ENCODE measurements at places on chromosomes 3 and 15.
A peak's percentile ranks its signal among the peaks of the same experiment; 100 is the strongest.

DNA sequence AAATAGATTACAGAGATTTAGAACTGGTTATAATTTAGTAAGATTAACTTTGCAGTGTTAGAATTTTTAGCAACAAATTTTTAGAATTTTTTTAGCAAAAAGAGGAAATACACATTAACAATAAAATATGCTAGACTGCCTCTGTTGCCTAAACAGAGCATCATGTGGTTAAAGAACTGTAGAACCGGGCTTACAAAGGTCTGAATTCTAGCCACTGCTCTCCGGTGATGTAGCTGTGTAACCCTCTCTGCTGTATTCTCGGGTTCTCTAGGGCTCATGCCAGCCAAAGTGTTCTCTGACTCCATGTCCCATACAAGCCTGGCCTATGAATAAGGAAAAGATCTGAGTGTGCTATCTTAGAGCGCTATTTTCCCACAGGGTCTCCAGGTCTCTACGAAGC is 2.9 kb upstream of the P2RY12 start:
- no peak for DNase-seq

DNA sequence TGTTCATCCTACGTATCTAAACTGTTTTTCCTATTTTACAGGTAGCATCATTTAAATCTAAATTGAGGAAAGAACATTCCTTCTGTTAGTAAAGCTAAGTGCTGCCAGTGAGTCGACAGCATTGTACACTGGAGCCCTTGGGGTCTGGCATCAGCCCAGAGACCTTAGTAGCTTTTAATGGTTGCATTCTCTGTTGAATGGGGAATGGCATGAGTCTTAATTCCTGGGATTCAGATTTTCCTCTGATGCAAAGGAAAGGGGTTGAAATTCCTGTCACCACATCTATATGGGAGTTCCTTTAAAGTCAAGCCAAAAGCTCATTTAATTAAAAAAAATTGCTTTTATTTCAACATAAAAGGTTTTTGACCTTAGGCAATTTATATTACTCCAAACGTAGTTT is 148.4 kb upstream of the GBE1 start:
- no peak for DNase-seq

DNA sequence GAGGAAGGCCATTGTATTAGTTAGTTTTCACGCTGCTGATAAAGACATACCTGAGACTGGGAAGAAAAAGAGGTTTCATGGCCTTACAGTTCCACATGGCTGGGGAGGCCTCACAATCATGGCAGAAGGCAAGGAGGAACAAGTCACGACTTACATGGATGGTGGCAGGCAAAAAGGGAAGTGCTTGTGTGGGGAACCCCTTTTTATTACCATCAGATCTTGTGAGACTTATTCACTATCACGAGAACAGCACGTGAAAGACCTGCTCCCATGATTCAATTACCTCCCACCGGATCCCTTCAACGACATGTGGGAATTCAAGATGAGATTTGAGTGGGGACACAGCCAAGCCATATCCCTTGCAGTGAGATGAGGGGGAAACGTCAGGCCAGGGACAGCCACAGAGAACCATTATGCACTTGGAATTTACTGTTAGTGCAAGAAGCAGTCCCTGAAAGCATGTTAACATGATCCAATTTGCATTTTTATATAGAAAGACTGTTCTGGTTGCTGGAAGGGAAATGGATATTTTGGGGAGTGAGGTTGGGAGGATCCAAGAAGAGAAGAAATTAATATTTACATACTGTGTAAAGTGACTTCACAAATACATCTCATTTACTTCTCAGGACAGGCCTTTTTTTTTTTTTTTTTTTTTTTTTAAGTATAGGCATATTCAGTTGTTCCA is 87.1 kb downstream of the ARNT2 start:
- no peak for DNase-seq

GRCh38 chr3:6640907-6641306 is 220.0 kb upstream of the GRM7 start:
- DNase-seq, result no peak

DNA sequence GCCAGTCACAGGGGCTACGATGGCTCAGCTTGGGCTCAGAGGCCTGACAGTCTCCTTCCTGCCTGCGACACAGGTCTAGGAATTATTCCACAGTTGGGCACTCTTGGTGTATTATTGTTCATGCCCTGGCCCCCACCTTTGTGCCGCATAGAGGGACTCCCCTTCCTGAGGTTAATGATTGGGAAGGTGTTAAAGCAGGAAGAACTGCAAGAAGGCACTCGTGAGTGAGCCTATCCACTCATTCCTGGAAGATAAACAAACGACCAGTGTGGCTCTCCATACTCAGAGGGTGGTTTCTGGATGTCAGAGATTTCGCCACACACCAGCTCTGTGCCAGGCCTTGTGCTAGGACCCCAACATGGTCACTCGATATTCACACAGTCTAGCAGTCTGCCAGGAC is 12.3 kb downstream of the LIPC start:
- DNase-seq, result no peak

GRCh38 chr15:93144463-93145236 is 55.6 kb upstream of the RGMA start:
- no peak for DNase-seq

- no peak for DNase-seq
Observed at GRCh38 chr3:170689893-170690660, 104.2 kb upstream of the SLC7A14 start.

DNA sequence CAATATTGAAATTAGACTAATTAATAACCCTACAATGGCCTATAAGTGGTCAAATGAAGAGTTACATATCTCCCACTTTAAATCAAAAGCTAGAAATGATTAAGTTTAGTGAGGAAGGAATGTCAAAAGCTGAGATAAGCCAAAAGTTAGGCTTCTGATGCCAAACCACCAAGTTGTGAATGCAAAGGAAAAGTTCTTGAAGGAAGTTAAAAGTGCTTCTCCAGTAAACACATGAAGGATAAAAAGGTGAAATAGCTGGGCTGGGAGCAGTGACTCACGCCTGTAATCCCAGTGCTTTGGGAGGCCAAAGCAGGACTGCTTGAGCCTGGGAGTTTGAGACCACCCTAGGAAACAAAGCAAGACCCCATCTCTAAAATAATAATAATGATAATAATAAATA is 46.9 kb upstream of the DCUN1D1 start:
- no peak for DNase-seq

GRCh38 chr3:172542999-172543398 is 19.8 kb upstream of the TNFSF10 start:
- no peak for DNase-seq

DNA sequence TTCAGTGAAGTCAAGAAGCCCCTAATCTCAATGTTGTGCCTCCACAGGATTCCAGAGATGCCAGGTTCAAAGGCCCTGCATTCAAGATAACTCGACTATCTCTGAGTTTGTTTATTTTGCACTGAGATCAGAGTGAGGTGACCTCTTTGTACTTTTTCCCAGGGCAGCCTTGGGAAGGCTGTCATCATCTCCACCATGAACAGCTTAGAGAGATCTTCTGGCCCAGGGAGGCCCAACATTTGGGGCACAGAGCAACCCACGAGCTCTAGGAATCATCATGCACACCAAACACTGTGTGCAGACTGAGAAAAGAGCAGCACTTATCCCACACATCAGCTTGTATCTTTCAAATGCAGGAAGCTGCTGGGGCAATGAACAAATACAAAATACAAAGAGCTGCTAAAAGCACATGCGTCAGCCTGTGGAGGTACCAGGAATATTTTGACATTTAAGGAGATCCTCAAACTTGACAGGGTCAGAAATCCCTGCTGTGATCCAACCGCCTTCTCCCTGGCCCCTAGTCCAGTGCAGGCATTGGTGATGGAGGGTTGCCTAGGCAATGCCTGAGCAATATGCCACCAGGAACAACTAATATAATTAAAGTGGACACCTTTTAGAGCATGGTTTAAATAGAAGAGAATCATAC is 33.6 kb downstream of the TRIM42 start:
- DNase-seq, result no peak

- DNase-seq, result no peak
Observed at GRCh38 chr3:145719114-145719513, 441.9 kb downstream of the PLOD2 start.

DNA sequence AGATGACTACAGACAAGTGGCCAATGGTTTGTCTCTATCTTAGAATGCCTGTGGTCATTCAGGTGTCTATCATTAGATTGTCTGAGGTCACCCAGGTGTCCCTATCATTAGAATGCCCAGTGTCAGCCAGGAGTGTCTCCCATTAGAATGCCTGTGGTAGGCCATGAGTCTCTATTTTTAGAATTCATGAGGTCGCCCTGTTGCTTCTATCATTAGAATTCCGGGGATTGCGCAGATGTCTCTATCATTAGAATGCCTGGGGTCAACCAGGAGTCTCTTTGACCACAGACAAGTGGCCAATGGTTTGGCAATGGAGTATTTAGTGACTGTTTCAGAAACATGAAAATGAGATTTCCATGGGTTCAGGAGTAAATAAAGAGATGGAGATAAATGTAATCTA is 7.6 kb downstream of the RTP2 start:
- no peak for DNase-seq

- no peak for DNase-seq
Observed at GRCh38 chr3:135896613-135897012, 68.9 kb upstream of the PPP2R3A start.

DNA sequence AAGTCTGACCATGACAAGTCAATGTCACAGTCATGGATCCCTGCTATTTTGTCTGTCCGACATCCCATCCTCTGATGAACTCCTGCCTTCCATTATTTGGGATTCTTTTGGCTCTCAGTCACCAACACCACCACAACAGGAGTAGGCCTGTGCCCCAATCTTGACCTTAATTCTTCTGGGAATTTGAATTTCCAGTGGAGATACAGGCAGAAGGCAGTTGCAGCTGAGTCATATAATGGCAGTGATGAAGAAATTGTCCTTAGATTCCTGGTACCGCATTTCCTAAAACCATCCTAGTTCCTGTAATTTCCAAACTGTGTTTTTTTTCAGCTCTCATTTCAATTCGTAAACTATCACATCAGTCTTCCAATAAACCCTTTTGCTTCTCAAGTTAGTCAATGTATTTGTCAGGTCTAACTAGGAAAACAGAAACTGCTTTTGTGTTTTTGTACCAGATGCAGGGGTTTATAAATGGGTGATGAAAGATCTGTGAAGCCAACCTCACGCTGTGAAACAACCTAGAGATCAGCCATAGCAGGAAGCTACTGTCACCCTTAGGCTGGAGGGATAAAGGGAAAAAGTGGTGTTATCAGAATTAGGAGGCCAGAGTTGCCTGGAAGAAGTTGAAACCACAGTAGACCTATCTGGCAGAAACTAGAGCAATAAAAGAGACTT is 126.3 kb upstream of the TMEM108 start:
- no peak for DNase-seq

DNA sequence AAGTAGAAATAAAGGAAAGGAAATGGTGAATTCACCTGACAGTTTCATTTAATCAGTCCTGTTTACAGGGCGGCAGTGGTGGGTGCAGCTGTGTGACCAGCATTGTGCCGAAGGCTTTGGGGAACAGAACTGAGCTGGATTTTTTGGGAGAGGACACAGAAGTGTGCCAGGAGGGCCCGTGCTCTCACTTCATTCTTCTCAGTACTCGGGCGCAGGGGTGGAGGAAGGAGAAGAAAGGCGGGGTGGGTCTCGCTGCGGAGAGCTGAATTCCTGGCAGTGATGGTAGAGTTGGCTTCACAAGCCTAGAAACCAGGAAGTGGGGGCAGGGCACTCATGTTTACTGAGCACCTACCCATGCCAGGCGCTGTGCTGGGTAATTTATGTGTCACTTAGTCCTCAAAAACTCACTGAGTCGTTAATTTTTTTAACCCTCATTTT is 64.6 kb downstream of the CRTC3 start:
- peak; percentile 80 for DNase-seq

- no peak for DNase-seq
Observed at GRCh38 chr15:60223176-60223575, 174.6 kb downstream of the ANXA2 start.

DNA sequence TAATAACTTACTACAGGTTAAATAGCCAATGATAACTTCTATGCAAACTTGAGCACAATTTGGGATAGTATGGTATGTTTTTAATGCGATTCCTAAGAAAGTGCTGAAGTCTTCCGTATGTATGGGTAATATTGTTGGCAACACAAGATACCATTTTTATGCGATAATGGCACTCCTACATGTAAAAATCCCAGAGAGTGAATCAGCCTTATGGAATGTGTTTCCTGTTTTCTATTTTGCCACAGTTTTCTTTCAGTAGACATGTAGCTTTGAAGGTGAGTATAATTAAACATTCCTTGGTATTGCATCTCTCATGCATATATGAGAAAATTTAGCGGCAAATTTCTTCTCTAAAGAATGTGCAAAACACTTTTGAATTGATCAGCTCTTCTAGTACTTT is 396.8 kb upstream of the AZI2 start:
- DNase-seq, result no peak

- DNase-seq, result no peak
Observed at GRCh38 chr3:71443332-71443731, 140.2 kb downstream of the FOXP1 start.

- DNase-seq, result no peak
Observed at GRCh38 chr3:195666-196065, 897 bp upstream of the CHL1 start.

DNA sequence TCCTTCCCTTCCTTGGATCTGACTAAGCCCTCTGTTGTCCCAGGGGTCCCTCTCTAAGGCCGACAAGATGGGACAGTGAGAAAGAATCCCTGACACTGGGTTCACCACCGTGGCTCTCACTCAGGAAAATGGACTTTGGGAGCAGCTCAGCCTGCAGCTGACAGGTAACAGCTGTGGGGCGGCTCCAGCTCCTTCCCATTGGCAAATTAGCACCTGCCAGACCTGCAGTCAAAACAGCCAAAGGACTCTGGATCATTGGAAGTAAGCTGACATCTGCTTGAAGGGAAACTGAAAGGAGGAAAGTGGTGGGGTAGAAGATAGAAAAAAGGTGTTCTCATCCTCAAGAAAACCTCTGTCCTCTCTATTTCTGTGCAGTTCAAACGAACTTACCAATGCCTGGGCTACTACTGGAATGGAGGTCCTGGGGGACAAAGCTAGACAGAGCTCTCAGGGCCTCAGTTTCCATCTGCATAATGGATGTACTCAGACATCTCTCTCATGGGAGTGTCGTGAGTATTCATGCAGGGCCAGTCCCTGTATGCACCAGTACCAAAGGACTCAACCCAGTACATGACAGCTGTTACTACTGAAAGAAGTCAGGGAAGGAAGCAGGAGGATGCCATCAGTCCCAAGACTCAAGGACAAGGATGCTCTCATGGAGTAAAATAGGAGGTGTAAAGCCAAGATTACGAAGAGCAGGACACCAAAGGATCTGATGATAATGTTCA is 53.6 kb upstream of the DCLK3 start:
- DNase-seq, result no peak
